ENCODE measurements at places on chromosomes 12 and 14. TPM values are rescaled to one million over a fixed set of nuclear protein-coding genes. Genes with fewer than 3 reads are reported as not detected.

SAMD15 gene
- total RNA-seq: 0.41 TPM

PCNX1 gene
- total RNA-seq: 54.5 TPM

CPM gene
- total RNA-seq: 49.7 TPM

LARP4 gene
- total RNA-seq: 99.4 TPM

CLEC2A gene
- total RNA-seq: not detected

DNA sequence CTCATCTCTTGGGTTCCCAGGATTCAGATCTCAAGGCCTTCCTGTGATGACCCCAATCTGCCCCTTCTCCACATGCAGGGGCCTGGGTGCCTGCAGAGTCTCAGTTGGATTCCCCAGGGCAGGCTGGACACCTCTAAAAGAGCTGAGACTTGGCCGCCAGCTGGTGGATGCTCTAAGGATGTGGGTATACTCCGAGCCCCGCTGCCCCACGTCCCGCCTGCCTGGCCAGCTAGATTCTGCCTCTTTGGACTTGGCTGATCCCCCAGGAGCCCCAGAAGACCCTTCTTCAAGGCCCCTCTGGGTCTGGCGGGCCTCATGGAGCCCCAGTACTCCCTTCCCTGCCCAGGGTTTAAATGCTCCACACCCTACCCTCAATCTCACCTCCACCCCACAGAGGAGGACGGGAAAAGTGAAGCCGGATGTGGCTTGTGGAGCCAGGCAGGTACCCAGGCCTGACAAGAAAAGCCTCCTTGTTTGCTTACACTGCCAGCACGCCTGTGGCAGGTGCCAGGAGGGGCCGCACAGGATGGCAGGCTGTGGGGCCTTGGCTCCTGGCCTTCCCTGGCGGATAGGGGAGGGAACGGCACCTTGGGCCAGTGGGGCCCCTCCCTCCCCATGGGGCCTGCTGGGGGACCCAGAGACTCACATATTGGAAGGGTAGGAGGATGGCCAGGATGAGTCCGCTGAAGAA is 15.1 kb downstream of the FAIM2 start:
- DNase-seq: no peak

GRCh38 chr14:103538291-103539055 is 9.5 kb downstream of the TRMT61A start:
- DNase-seq: no peak

DNA sequence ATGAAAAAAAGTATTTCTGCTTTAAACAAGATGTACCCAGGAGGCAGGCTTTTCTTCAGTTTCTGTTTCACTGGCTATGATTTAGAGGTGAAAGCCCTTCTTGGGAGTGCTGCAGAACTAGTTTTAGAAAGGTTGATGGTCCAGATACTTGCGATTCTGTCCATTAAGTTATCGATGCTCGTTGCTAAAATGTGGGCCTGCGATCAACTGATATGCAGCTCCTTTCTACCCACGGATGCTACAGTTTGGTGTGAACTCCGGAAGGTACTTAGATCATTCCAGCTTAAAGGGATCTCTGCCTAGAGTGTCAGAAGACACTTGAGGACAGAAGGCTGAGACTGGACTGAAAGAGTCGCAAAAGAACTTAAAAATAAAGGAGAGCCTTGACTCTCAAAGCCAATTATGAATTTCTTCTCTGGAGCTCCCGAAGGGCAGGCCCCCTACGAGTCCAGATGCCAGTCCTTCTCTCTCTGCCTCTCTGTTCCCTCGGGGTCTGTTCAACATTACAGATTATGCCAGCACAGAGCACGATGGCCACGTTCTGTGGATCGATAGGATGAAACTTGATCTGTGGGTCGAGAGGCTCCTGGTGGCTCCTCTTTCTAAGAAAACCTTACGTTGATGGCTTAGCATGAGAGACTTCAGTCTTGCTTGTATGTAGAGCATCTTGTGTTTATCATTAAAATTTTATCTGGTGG is 40.0 kb downstream of the FBXW8 start:
- DNase-seq: no peak

- DNase-seq: no peak
Observed at GRCh38 chr14:61578745-61579144, 116.6 kb upstream of the HIF1A start.

DNA sequence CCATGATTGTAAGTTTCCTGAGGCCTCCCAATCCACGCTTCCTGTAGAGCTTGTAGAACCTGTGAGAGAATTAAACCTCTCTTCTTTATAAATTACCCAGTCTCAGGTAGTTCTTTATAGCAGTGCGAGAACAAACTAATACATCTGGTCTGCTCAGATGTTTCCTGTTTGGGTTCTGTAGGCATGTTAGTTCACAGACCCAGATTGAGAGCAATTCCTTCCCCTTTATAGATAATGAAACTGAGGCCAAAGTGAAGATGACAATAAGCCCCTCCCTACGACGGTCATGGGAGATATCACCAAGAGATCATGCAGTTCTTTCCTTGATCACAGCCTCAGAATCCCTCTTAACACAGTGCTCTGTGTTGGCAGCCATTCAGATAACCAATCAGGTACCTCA is 76.5 kb upstream of the CLMN start:
- no peak for DNase-seq

DNA sequence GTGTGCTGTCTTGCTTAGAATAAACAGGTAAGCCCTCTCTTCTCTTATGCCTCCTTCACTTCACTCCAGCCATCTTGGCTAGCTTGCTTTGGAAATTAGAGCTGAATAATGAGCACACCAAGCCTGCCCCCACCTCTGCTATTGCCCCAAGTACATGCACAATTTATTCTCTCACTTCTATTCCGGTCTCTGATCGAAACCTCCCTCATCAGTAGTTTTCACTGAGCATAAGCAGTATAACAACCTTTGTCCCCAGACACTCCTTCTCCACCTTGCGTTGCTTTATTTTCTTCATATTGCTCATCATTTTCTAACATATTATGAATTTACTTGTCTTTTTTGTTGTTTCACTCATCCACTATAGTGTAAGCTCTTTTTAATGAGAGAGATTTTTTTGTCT is 253.4 kb downstream of the GXYLT1 start:
- DNase-seq: no peak

- DNase-seq: peak; percentile 58
Observed at GRCh38 chr14:21978184-21978998, 304.8 kb upstream of the OR4E1 start.

- no peak for DNase-seq
Observed at GRCh38 chr12:79776111-79776510, 85.3 kb upstream of the PAWR start.

DNA sequence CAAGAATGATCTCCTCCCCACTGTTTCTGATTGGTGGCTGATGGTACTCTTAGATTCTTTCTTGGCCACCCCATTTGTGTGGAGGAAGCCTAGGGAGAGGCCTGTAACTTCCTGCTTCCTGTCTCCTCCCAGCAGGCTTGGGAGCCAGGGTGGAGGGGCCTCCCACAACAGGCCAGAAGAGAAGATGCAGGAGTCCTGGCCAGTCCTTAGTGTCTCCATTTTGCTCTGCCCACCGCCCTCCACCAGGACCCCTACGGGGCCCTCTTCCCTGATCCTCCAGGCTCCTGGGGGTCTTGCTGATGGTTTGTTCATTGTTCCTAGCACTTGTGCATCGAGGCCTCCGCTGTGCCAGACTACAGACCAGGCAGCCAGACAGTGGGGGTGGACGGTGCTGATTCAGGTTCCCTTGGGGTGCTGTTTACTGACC is 6.8 kb downstream of the TSPAN9 start:
- no peak for DNase-seq

DNA sequence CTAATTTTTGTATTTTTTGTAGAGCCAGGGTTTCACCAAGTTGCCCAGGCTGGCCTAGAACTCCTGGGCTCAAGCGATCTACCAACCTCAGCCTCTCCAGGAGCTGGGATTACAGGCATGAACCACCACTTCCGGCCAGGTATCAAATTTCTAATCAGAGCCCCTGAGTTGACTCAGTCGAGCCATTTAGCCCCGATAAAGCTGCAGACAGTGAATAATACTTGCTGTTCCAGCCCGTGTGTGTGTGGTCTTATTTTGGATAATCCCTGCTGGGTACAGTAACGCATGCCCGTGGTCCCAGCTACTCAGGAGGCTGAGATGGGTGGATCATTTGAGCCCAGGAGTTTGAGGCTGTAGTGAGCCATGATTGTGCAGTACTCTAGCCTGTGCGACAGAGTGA is 57.0 kb downstream of the TEAD4 start:
- no peak for DNase-seq
